Thoracic aorta (tissue), 2 donors: ENCODE measurements at places on chromosomes 5 and 9. TPM values are rescaled to one million over a fixed set of nuclear protein-coding genes. Genes with fewer than 3 reads are reported as not detected.
A peak's percentile ranks its signal among the peaks of the same experiment; 100 is the strongest.

Gene TEX48
- not detected for total RNA-seq

Gene AGXT2
- total RNA-seq, result not detected

Gene EIF4E1B
- total RNA-seq, result not detected

Gene TXN
- total RNA-seq, result 105 TPM

Gene PCDHGA9
- 18.6 TPM for total RNA-seq

Gene YIPF5
- 41.2 TPM for total RNA-seq

Gene PTCD2
- total RNA-seq, result 2.8 TPM

Gene FOXD1
- 10.0 TPM for total RNA-seq

Gene ANKRD34B
- total RNA-seq, result not detected

Gene SPATA31E1
- not detected for total RNA-seq

- no peak overlapping the region for H3K4me3 ChIP-seq
- no peaks in the 10 kb centered on the region for H3K4me1 ChIP-seq
- no peaks in the 10 kb centered on the region for H3K36me3 ChIP-seq
- no peak for DNase-seq
Observed at GRCh38 chr5:55855509-55855908, 4.4 kb downstream of the IL31RA start.

GRCh38 chr9:15135164-15135792 is 171.7 kb downstream of the TTC39B start:
- DNase-seq, result no peak
- no peaks in the 10 kb centered on the region for H3K4me1 ChIP-seq
- peak overlapping the region; percentile 46 for H3K4me3 ChIP-seq
- H3K36me3 ChIP-seq, result no peaks in the 10 kb centered on the region

DNA sequence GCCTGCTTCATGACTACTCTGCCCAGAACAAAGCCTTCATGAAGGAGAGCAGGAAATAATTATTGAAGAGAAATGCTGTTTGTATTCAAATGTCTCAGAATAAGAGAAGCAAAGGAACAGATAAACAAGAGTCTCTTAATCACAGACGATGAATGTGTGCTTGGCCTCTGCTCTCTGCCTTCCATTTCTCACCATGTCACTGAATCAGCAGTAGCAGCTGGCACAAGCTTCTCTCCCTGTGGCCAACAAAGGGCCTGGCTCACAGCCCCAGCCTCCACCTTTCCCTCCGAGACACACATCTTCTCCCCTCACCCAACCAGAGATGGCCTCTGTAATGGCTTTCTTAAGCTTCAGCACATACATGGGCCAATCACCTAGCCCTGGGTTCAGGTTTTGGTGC is 128.1 kb upstream of the SLIT3 start:
- H3K36me3 ChIP-seq, result no peaks in the 10 kb centered on the region
- H3K27ac ChIP-seq, result no peak overlapping the region
- no peak overlapping the region for H3K4me3 ChIP-seq
- no peak for DNase-seq
- no peaks in the 10 kb centered on the region for H3K4me1 ChIP-seq

DNA sequence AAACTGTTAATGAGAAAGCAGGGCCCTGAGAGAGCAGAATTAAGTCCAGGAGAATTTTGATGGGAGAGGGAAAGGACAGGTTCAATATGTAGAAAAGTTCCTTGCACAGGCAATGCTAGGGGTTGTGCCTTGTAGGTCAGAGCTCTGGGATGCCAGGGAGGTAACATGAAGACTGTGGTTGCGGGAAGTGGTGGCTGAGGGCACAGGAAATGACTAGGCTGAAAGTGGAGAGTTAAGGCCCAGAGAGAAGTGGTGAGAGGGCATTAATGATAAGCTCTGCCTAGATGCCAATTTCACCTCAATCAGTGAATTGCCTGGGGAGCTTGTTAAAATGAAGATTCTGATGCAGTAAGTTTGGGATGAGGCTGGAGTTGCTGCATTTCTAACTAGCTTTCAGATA is 31.5 kb upstream of the PPP3R2 start:
- H3K36me3 ChIP-seq, result no peaks in the 10 kb centered on the region
- DNase-seq, result no peak
- H3K4me1 ChIP-seq, result no peaks in the 10 kb centered on the region
- H3K27me3 ChIP-seq, result no peaks in the 10 kb centered on the region

- no peak for DNase-seq
- H3K4me1 ChIP-seq, result no peaks in the 10 kb centered on the region
- H3K4me3 ChIP-seq, result no peak overlapping the region
- H3K36me3 ChIP-seq, result no peaks in the 10 kb centered on the region
- H3K27me3 ChIP-seq, result no peaks in the 10 kb centered on the region
- H3K27ac ChIP-seq, result no peak overlapping the region
Observed at GRCh38 chr5:94072116-94072515, 330.7 kb upstream of the POU5F2 start.

- DNase-seq, result no peak
- no peak overlapping the region for H3K27ac ChIP-seq
- no peaks in the 10 kb centered on the region for H3K36me3 ChIP-seq
- no peak overlapping the region for H3K4me3 ChIP-seq
- H3K27me3 ChIP-seq, result no peaks in the 10 kb centered on the region
Observed at GRCh38 chr5:83450967-83451248, 20.6 kb upstream of the VCAN start.

DNA sequence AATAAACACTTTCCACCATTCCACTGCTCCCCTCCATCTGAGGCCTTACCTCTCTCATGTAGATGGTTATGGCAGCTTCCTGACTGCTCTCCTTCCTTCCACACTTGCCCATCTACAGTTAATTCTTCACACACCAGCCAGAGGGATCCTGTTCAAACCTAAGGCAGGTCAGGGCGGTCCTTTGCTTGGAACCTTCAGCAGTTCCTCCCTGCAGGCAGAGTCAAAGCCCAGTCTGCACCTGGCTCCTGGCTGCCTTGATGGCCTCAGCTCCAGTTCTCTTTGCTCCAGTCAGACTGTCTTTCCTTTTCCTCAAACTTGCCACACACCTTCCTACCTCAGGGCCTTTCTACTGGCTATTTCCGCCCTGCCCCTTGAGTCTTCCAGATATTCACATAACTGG is 30.2 kb upstream of the NR3C1 start:
- no peak for DNase-seq
- H3K36me3 ChIP-seq, result no peaks in the 10 kb centered on the region
- no peaks in the 10 kb centered on the region for H3K27me3 ChIP-seq
- no peak overlapping the region for H3K27ac ChIP-seq

DNA sequence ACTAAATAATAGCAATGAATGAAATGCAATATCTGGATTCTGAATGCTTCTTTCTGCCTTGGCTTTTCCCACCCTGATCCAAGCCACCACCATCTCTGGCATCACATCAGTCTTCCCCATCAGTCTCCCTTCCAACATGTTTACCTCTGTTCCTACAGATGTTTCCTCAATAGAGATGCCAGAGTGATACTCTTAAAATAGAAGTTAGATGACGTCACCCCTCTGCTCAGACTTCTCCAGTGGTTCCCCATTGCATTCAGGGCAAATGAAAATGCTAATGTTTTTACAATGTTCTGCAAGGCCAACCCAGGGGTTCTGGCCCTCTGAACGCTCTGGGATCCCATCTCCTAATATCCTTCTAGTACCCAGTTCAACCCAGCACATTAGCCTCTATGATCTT is 305.8 kb downstream of the TRIM32 start:
- no peak overlapping the region for H3K27ac ChIP-seq
- no peaks in the 10 kb centered on the region for H3K36me3 ChIP-seq
- no peaks in the 10 kb centered on the region for H3K27me3 ChIP-seq
- H3K4me1 ChIP-seq, result no peaks in the 10 kb centered on the region
- no peak overlapping the region for H3K4me3 ChIP-seq

GRCh38 chr9:88478246-88478645 is 56.7 kb upstream of the NXNL2 start:
- H3K4me3 ChIP-seq, result no peak overlapping the region
- no peaks in the 10 kb centered on the region for H3K36me3 ChIP-seq
- no peak for DNase-seq
- H3K4me1 ChIP-seq, result peaks cover 3% of the 10 kb centered on the region
- H3K27me3 ChIP-seq, result no peaks in the 10 kb centered on the region

- no peaks in the 10 kb centered on the region for H3K4me1 ChIP-seq
- H3K4me3 ChIP-seq, result no peak overlapping the region
- no peak overlapping the region for H3K27ac ChIP-seq
- H3K36me3 ChIP-seq, result peaks cover 14% of the 10 kb centered on the region
Observed at GRCh38 chr9:112422417-112423148, 42.7 kb downstream of the HSDL2 start.

DNA sequence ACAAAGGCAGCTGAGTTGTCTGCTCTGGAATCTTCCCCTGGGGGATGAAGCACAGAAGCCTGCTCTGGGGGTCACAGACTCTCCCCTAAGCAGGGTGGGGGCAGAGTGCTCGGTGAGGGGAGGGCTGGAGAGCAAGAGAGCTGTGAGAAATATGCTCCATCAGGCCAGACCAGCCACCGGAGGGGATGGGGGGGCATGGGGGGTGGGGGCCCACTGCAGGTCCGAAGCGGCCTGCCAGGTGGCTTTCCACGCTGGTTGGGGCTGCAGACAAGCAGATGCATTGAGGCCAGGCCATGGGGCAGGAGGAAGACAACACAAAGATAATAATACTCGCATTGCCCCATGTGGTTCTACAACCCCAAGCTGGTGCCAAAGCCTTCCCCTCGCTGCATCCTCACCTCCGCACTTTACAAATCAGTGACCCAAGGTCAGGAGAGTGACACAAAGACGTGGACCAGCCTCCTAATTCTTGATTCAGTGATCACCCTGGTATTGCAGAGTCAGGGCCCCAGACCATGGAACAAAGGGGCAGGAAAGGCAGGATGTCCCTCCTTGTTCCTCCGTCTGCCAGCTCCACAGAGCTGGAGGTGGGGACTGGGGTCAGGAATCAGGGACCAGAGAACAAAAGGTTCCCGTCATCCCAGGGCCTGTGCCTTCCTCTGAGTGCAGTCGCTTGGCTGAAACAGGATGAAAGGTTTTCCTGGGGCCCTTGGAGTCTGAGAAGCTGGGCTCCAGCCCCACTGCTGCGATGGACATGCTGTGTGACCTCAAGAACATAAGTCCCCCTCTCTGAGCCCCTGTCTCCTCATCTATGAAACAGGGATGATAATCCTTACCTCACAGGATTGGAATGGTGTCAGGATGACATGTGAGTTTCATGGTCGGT is 37.2 kb upstream of the GABRP start:
- no peak for DNase-seq
- H3K27ac ChIP-seq, result no peak overlapping the region
- no peak overlapping the region for H3K4me3 ChIP-seq
- no peaks in the 10 kb centered on the region for H3K27me3 ChIP-seq
- peaks cover 13% of the 10 kb centered on the region for H3K4me1 ChIP-seq

- no peaks in the 10 kb centered on the region for H3K27me3 ChIP-seq
- no peak for DNase-seq
- no peak overlapping the region for H3K4me3 ChIP-seq
- H3K4me1 ChIP-seq, result peaks cover 15% of the 10 kb centered on the region
Observed at GRCh38 chr5:137703565-137703964, 32.3 kb downstream of the KLHL3 start.

GRCh38 chr5:149161026-149161687 is 19.9 kb downstream of the ABLIM3 start:
- no peak for DNase-seq
- H3K36me3 ChIP-seq, result no peaks in the 10 kb centered on the region
- H3K27me3 ChIP-seq, result no peaks in the 10 kb centered on the region
- H3K4me3 ChIP-seq, result no peak overlapping the region

DNA sequence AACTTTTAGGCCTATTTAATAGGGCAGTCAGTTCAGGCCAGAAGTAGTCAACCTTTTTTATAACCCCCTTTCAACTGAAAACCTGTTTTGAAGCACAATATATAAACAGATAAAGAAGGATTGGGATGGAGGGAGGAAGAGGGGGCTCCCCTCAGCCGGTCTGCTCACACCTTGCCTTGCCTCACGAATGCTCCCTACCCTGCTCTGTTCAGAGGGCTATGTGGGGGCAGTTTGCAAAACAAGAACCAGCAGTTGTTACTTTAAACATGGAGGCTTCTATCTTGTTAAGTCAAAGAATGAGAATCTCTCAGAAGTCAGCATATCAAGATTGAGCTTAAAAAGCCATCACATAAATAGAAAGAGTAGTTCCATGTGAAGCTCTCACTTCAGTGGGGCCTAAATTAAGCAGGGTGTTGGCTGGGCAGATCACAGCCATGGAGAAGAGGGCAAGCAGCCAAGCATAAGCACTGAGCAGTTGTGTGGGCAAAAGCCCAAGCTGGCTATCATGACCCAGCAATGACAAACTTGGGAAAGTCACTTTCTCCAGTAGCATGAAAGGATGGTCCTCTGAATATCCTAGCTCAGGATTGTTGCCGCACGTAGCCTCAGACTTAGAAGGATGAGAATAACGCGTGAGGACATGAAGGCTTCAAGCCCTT is 70.6 kb downstream of the ALDH1A1 start:
- peak overlapping the region; percentile 64 for H3K27ac ChIP-seq
- peak; percentile 21 for DNase-seq
- H3K27me3 ChIP-seq, result no peaks in the 10 kb centered on the region
- no peaks in the 10 kb centered on the region for H3K36me3 ChIP-seq
- H3K4me1 ChIP-seq, result peaks cover 12% of the 10 kb centered on the region

- no peak for DNase-seq
- no peak overlapping the region for H3K4me3 ChIP-seq
- H3K27me3 ChIP-seq, result no peaks in the 10 kb centered on the region
- H3K36me3 ChIP-seq, result no peaks in the 10 kb centered on the region
Observed at GRCh38 chr5:50738864-50739263, 72.4 kb downstream of the PARP8 start.

GRCh38 chr9:97788763-97789663 is 64.0 kb upstream of the FOXE1 start:
- no peak overlapping the region for H3K27ac ChIP-seq
- no peaks in the 10 kb centered on the region for H3K36me3 ChIP-seq
- H3K4me3 ChIP-seq, result no peak overlapping the region
- H3K4me1 ChIP-seq, result no peaks in the 10 kb centered on the region
- no peak for DNase-seq
- no peaks in the 10 kb centered on the region for H3K27me3 ChIP-seq
